RKO (cell line): ENCODE measurements at places on chromosomes 3 and 15.
A peak's percentile ranks its signal among the peaks of the same experiment; 100 is the strongest.

DNA sequence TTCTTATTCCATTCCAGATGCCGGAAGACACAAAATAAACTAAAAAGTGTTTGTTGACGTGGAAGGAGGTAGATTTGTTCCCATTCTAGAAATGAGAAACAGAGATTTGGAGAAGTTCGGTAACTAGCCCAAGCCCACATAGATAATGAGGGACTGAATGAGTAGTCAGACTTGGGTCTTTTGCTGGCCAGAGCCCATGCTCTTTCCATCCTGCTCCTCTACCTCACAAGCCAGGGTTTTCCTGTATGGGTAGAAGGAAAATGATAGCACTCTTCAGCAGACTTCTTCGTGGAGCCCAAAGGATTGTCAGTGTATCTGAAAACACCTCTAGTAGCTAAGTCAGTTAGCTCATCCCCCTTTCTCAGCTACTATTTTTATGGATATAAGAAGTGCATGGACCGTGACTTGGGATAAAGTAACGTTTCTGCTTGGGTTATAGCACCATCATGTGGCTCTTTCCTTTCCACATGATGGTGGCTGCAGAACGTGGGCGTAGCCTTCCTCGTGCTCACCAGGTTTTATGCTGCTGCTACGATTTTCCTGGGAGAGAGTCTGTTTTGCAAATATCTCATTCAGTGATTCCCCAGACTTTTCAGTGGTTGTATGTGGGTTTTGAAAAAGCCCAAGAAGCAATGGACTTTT is 84.6 kb downstream of the DGKG start:
- peak; percentile 37 for DNase-seq

DNA sequence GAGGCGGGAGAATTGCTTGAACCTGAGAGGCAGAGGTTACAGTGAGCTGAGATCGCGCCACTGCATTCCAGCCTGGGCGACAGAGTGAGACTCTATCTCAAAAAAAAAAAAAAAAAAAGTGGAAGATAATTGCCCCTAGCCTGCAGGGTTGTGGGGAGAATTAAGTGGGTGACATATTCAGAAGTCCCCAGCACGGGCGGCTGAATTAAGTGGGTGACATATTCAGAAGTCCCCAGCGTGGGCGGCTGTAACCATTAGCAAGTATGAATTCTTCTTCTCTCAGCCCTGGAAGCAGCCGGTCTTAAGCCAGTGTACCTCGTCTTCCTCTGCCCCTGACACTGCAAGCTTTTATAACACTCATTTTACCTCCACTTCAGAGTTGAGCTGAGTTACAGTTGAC is 44.7 kb downstream of the FBLN2 start:
- no peak for DNase-seq

GRCh38 chr3:123092243-123092642 is 25.4 kb downstream of the PDIA5 start:
- no peak for DNase-seq

GRCh38 chr3:4313606-4314293 is 10.6 kb downstream of the SETMAR start:
- peak; percentile 21 for DNase-seq

GRCh38 chr15:69724333-69724732 is 271.7 kb downstream of the RPLP1 start:
- DNase-seq: no peak

- no peak for DNase-seq
Measured at GRCh38 chr3:35523074-35523473, 116.3 kb upstream of the ARPP21 start.

DNA sequence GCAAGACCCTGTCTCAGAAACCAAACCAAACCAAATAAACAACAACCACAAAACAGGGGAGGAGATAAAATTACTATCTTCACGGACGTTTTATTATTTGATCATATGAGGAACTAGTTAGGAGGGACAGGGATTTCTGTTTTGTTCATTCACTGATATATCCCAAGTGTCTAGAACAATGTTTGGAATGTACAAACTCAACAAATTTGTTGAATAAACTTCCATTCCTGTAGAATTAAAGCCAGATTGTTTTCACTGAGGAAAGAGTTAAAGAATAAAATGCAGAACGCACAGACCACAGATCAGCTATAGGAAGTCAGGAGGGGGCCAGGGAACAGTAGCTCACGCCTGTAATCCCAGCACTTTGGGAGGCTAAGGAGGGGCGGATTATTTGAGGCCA is 6.5 kb upstream of the STRC start:
- DNase-seq: no peak

- DNase-seq: peak; percentile 74
Measured at GRCh38 chr3:107432013-107432515, 54.8 kb downstream of the CCDC54 start.

DNA sequence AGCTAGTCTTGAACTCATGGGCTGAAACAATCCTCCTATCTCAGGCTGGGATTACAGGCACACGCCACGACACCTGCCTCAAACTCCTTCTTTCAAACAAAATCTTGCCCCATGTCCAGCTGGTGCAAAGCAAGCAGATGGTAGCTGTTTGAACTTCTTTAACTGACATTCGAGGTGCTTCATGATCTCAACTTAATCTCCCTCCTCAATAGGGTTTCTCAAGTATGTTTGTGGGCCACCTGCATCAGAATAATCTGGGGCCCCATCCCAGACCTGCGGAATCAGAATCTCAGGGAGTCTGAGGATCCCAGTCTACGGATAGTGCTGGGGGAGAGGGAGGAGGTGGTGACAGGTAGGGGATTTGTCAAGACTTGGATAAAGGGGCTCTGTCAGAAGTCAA is 20.9 kb upstream of the TRH start:
- DNase-seq: no peak
